ENCODE measurements at places on chromosomes 13 and 19.

- DNase-seq = no peak
These were observed 44.0 kb upstream of the KPNA3 start for GRCh38 chr13:49836516-49836915.

DNA sequence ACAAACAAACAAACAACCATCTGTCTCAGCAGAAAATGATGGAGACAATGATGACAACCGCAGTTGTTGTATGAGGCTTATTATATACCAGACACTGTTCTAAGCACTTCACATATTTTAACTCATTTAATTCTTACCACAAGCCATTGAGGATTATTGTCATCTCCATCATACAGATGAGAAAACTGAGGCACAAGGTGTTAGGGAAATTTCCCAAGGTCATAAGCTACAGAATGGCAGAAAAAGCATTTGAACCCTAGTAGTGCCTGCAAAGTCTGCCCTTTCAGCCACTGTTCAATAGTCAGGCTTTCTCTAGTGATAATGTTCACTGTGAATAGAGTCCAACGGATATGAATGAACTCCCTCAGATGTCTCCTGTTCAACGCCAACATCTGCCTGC lies 60.1 kb downstream of the GPALPP1 start:
- no peak for DNase-seq

DNA sequence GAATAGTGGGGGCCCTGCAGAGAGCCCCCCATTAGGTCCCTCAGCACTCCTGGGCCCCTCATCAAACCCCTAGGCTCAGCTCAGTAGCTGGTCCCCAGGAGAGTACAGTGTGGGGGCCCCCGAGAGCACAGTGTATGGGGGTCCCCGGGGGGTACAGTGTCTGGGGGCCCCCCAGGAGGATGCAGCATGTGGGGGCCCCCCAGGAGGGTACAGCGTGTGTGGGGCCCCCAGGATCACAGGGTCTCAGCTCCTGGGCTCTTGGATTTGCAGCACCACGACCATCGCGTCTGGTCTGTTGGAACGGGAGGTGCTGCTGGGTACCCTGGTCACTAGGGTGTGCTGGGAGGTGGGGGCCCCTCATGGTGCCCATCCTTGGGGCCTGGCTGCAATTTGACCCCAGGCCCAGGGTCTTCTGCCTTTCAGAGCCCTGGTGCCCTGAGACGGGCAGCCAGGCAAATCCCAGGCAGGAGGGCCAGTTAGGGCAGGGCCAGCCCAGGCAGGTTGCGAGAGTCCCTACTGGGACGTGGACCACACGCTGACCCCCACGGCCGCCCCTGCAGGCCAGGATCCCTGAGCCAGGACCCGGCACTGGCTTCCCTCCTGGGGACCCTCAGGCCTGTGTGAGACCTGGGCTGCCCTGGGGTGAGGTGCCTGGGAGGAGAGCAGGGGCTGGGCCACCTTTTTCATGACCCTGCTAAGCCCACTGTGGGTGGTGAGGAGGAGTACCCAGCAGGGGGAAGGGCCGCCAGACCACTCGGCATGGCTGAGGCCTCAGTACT lies 13.6 kb downstream of the CBARP start:
- DNase-seq = no peak

- no peak for DNase-seq
These were observed 29.2 kb upstream of the FGF9 start for GRCh38 chr13:21641629-21642028.

DNA sequence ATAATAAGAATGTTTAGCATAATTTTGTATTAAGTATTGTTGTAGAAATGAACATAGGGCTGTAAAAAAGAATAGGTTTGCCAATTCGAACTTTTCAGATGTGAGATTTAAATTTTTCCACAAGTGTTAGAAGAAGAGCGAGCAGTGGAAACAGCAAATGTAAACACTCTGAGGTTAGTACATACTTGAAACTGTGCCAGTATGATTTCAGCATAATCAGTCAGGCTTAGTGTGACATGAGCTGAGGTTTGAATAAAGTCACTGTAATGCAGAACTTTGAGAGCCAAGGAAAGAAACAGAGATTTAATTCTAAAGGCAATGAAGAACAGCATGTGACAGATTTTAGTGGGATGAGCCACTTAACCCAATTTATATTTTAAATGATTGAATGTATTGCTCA lies 2166.4 kb downstream of the PCDH9 start:
- DNase-seq = peak; percentile 84

DNA sequence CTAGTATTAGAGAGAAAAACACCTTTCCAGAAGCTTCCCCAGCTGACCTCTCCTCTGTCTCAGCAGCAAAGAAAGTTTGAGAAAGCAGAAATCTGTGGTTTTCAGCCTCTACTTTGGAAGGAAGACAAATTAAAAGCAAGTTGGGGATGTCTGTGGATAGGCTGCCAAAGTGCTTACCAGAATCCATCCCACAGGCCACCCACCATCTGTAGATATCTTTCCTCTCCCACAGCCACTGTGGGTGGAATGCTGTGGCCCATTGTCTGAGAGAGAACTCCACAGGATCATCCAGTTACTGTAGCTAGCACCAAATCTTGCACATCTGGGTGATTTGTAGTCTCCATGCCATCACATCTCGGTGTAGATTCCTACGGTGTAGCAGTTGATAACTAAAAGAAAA lies 133.5 kb downstream of the DNAJC15 start:
- DNase-seq = peak; percentile 66

- DNase-seq = no peak
These were observed 2.8 kb downstream of the SEMA6B start for GRCh38 chr19:4556597-4557127.

- DNase-seq = no peak
These were observed at the start of gene PRR19 for GRCh38 chr19:42301646-42302203. TSS of gene PRR19 (plus strand) at chr19:42302132. CDS start at chr19:42309585, 7,453 bp downstream.

DNA sequence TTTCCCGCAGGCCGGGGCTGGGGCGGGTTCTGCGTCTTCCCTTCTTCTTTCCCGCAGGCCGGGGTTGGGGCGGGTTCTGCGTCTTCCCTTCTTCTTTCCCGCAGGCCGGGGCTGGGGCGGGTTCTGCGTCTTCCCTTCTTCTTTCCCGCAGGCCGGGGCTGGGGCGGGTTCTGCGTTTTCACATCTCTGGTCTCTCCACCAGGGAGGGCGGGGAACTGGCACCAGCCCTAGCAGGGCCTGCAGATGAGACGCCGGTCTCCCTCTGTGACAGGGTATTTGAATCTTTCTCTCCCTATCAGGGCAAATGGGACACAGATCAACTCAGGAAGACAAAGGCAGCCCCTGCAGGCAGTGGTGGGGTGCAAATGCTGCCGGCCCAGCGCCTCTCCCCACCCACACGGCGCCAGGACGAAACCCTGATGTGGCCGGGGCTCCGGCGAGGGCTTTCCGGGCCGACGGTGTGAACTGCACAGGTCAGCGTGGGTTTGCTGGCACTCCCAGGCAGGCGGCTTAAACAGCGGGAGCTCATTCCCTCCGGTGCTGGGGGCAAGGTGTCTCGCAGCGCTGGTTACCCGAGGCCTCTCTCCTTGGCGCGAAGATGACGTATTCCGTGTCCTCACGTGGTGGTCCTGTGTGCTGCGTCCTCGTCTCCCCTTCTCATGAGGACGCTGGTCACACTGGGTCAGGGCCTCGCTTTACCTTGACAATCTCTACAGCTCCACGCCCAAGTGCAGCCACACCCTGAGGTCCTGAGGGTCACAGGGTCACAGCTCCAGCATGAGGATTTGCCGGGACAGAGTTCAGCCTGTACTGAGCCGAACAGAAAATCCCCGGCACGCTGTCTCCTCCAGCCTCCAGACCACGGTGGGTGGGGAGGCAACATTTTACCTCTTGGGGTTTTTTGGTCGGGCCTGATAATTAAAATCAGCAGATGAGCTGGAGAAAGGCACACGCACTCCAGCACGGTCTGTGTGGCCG lies 717 bp upstream of the C13orf46 start:
- DNase-seq = no peak

DNA sequence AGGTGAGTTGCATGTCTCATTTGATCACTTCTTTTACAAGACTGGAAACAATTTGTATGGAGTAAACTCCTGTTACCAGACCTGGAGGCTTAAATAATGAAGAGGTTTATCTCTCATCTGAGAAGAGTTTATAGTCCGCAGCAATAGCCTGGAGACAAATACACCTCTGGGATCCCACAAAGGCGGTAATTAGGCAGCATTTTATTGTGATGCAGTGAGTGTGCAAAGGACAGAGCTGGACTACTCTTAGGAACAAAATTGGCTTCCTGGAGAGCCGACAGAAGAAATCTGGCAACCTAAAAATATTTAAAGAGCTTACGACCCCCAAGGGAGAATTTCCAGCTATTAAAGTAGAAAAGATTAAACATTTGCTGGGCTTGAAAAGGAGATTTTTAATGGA lies 11.8 kb upstream of the KATNAL1 start:
- DNase-seq = no peak

DNA sequence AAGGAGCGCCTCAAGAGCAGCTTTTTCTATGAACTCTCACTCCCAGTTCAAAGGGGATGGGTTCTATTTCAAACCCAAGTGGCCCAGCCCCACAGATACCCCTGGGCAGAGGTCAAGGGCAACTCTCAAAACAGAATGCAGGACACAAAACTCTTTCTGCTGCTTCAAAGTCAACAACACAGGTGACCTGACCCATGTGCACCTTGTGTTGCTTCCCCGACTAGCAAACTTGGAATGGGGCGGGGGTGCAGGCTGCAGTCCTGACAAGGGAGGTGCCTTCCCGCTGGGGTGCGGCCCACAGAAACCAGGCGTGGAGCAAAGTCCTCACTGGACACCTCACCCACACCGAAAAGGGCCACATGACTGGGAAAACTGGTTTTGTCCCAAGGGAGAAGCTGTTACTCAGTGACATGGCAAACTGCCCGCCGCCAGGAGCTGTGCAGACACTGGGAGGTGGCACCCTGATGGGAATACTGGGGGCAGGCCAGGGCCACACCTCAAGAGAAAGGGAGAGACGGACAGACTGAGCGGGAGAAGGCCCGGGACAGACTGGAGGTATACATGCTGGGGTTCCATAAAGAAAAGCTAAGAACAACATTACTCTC lies 17.4 kb downstream of the ZC3H4 start:
- no peak for DNase-seq

- DNase-seq = no peak
These were observed 802.5 kb upstream of the SLITRK1 start for GRCh38 chr13:84684804-84685203.

DNA sequence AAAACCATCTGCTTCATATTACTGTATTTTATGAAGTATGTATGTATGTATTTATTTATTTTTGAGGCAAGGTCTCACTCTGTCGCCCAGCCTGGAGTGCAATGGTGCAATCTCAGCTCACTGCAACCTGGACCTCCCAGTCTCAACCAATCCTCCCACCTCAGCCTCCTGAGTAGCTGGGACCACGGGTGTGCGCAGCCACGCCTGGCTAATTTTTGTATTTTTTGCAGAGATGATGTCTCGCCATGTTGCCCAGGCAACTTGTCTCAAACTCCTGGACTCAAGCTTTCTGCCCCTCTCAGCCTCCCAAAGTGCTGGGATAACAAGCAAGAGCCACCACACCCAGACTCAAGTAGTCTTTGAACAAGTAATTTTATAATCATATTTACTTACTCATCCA lies 5.5 kb downstream of the KATNAL1 start:
- DNase-seq = no peak

DNA sequence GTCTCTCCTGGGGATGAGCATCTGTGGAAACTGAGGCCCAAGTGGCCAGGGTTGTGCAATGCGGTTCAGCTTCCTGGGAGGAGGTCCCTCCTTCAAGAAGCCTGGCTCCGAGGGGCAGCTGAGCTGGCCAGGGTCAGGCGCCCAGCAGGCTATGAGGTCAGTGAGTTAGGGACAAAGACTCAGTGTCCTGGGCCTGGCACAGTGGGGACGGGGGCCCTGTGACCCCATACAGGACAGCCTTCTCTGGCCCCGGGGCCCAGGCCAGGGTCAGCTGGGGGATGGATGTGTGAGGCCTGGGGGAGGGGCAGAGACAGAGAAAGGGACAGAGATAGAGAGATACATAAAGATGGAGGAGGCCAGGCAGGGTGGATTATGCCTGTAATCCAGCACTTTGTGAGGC lies 3.0 kb upstream of the IL12RB1 start:
- DNase-seq = no peak

GRCh38 chr19:1068009-1069001 lies 1.3 kb downstream of the ARHGAP45 start:
- no peak for DNase-seq

DNA sequence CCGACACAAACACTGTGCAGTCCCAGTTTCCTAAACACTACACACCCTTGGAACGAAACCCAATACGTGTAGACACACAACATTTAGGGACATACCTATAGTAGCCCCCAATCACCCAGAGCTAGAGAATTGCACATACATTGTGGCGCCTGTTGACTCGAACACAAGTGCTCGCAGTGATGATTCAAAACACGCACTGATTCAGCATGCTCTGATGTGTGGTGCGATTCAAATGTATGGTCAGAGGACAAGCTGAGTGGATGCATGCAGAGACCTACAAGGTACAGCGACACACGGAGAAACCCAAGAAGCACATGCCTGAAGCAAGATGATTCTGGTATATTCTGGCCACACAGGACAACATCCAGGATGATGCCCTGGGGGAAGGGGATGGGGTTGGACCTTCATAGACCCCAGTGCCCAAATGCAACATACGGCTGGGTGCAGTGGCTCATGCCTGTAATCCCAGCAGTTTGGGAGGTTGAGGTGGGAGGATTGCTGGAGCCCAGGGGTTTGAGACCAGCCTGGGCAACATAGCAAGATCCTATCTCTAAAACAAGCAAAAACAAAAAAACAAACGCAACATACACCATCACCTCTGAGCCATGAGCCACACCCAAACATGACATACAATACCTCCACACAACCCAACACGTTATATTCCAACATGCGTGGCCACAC lies 997 bp upstream of the KCNN4 start:
- DNase-seq = no peak

GRCh38 chr19:18390065-18390907 lies 4.3 kb downstream of the GDF15 start:
- no peak for DNase-seq

GRCh38 chr19:10118960-10119359 lies 739 bp downstream of the EIF3G start:
- no peak for DNase-seq

GRCh38 chr19:17107546-17108452 lies 32.2 kb downstream of the MYO9B start:
- peak; percentile 96 for DNase-seq

- no peak for DNase-seq
These were observed 668.1 kb downstream of the SLITRK5 start for GRCh38 chr13:88339271-88339741.

DNA sequence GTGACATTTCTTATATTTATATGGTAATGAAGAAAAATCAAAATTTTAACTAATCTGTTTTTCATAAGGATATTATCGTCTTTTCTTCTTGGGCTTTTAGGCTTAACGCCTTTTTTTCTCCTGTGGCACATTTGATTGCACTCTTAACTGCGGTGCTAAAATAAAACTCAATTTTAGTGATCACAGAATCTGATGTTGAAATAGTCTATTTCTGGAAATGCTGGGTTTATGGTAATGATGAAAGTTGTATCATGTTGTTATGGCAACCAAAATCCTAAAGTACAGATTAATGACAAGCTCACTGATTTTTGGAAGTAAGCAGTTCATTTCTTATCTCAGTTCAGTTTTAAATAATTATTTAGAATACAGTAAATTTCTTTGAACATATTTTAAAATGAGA lies 85.3 kb downstream of the COG6 start:
- DNase-seq = no peak

Measured in amniotic epithelial cell (primary cell).